Natural killer cell treated with Interleukin-12 subunit alpha and Interleukin-12 subunit beta and Interleukin-15 and Interleukin-18, amount 100 ng/mL, for 72 hours (primary cell): ENCODE measurements at places on chromosomes 11 and 22.

GRCh38 chr11:92453055-92453454 lies 228.4 kb downstream of the FAT3 start:
- DNase-seq: no peak

DNA sequence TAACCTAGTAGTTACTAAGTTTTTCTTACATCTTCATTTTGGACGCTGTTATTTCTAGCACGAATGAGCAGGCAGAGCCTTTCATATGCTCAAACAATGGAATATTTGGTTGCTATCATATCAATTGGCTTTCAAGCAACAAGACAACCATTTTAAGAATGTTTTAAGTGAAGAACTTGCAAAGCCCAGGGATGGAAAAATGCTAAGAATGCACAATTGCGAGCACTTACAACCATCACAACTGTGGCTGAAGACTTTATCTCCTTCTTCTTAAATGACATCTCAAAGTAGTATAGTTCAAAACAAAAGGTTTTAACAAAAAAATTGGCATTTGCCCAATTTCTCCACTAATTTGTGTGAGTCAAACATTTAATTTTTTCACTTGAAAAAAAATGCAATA lies 8.3 kb upstream of the MMP1 start:
- DNase-seq: no peak

GRCh38 chr11:26834601-26835000 lies 112.7 kb upstream of the SLC5A12 start:
- no peak for DNase-seq

DNA sequence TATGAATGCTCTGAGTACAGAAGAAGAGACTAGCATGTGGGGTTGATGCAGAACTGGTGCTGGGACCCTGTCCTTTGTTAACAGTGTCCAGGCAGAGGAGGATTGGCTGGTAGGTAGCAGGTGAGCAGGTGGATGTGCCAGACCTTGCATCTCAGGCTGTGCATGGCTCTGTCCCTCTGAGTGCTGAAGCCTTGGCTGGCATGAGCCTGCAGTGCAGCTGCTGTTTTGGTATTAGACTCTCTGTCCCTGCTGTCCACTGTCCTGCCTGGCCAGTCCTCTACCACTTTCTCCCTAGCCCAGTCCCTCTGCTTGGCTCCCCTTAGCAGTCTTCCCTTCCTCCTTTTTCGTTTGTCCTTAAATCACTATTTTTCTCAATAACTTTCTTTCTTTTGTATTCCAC lies 213.6 kb upstream of the ZBED5 start:
- DNase-seq: no peak

GRCh38 chr11:72573072-72573854 lies 101.0 kb downstream of the PDE2A start:
- DNase-seq: peak; percentile 45

GRCh38 chr11:126917531-126918204 lies 82.9 kb downstream of the KIRREL3 start:
- no peak for DNase-seq

GRCh38 chr11:117841551-117842031 lies 17.0 kb upstream of the FXYD2 start:
- peak; percentile 49 for DNase-seq

- no peak for DNase-seq
These were observed 24.7 kb downstream of the PC start for GRCh38 chr11:66933531-66933930.

GRCh38 chr11:39149214-39149613 lies 2310.2 kb downstream of the LRRC4C start:
- DNase-seq: no peak

GRCh38 chr22:50684501-50684900 lies 11.9 kb downstream of the SHANK3 start:
- DNase-seq: no peak

GRCh38 chr22:37282385-37282677 lies at the start of gene CYTH4:
Gene CYTH4 (plus strand): TSS chr22:37282508. CDS start chr22:37282570, 62 bp downstream.
- peak; percentile 87 for DNase-seq

DNA sequence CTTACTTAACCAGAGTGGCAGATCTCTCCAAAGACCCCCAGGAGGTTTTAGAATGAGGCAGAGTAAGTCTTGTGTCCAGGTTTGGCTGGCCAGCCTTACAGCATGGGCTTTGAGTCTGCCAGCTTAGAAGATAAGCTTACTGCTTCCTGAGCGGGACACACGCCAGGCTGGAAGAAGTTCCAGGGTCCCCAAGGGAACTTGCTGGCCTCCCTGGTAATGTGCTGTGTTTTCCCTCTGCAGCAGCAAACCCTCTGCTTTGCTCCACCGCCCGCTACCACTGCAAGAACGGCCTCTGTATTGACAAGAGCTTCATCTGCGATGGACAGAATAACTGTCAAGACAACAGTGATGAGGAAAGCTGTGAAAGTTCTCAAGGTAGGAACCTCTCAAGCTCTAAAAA lies 154.2 kb downstream of the LDLRAD3 start:
- DNase-seq: no peak

DNA sequence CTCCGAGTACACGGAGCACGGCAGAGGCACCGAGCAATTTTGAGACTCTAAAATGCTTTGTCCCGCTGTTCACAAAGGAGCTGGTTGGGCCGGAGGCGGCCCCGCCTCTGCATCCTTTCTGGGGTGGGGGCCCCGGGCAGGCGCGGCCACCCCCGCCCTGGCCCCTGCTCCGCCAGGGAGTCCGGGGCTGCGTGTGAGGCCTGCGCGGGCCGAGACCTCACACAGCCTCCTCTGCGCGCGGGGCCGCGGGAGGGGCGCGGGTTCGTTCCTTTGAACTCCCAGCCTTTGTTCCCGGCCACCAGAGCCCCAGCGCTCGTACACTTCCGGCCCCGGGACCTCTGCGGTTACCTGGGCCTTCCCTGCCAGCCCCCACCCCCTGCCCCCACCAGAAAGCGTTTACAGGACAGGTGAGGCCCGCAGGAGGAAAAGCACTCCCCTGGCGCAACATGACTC lies 1.6 kb downstream of the FGF19 start:
- no peak for DNase-seq

DNA sequence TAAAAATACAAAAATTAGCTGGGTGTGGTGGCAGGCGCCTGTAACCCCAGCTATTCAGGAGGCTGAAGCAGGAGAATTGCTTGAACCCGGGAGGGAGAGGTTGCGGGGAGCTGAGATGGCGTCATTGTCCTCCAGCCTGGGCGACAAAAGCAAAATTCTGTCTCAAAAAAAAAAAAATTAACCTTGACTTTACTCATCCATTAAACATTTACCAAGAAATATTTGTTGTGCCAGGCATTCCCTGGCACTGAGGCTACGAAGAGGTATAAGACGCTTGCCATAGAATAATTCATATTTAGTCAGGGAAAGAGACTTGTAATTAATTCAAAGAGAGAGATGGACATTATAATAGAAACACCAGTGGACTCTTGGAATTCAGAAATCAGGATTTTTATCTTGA lies 13.2 kb upstream of the PAFAH1B2 start:
- DNase-seq: no peak

DNA sequence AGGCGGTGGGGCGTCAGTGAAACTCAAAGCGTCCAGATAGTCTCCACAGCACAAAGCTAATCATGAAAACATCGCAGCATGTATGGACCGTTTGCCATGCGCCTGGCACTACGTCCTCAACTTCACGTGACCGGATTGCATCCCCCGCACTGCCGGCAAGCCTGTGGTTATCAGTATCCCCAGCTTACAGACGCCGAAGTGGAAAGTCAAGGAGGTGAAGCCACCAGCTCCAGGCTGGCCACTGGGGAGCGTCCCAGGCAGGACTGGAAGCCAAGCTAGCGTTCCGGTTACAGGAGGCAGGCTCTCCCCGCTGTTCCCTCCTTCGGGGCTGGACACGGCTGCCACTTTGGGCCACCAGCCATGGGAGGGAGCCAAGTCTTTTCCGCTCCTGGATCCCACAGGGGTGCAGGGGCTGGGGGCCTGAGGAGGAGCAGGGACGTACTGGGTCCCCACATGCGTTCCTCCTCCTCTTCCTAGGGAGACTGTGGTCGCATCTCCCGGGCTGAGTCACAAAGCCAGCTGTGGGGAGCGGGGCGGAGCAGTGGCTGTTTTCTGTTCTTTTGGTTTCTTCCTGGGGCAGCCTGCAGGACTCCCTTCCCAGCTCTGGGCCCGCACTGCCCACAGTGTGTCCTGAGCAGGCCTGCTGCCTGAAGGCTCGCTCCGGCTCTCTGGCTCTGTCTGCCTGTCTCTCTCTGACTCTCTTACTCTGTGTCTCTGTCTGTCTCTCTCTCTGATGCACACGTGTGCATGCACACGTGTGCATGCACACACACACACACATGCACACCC lies 4.3 kb upstream of the OSBPL5 start:
- peak; percentile 61 for DNase-seq

GRCh38 chr11:76663486-76663810 lies 7.1 kb downstream of the LRRC32 start:
- no peak for DNase-seq

- peak; percentile 22 for DNase-seq
These were observed 14.4 kb upstream of the FXYD2 start for GRCh38 chr11:117838901-117839300.

GRCh38 chr22:22376352-22376706 lies 131.7 kb downstream of the VPREB1 start:
- DNase-seq: no peak

- DNase-seq: no peak
These were observed 37.2 kb downstream of the GRIK4 start for GRCh38 chr11:120548682-120549209.

- DNase-seq: no peak
These were observed 11.8 kb downstream of the TUB start for GRCh38 chr11:8092587-8093424.
